Astrocyte of the cerebellum (primary cell): ENCODE measurements at places on chromosomes 2 and 18.

DNA sequence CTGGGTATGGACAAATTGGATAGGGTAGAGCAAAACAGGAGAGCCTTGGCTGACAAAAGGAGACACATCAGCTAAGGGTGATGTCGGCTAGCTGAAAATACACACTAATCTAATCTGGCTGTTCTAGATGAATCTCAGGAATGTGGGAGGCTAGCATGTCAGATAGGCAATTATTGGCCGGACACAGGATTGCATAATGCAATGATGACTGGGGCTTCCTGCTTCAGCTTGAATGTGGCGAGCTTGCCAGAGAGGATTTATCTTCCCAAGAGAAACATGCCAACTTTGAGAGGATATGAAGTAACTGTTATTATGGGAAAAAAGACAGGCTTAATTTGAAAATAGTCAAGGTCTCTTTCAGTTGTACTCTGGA lies 102.4 kb downstream of the TRIB2 start:
- DNase-seq, result peak; percentile 97

DNA sequence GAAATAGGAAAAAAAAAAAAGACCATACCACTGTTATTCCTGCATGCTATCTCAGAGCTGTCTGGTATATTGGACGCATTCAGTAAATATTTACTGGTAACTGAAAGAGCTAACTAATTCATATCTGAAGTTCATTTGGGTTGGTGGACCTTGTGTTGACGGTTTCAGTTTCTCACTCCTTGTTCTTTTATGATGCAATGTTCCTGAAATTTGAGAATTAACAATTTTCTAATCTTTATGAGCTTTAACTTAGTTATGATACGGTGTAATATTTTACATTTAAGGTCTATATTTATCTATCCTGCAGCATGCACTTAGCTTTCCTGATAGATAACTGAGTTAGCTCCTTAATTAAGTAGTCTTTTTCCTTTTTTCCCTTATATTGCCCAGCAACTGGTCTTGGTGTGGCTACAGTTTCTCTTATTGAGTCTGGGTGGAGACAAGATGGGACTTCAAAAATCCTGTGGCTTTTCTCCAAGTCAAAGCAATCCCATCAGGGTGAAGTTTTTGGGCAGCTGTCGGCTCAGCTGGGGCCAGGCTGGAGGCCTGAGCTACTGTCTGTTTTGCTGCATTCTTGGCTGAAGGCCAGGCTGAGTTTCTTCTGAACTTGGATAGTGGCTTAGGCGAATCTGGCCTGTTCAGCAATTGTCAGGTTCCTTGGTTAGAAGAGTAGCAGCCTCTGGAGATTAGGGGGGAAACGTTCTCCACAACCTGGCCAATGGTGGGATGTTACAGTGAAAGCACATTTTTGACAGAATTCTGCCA lies 78.4 kb upstream of the MEX3C start:
- DNase-seq, result peak; percentile 12

DNA sequence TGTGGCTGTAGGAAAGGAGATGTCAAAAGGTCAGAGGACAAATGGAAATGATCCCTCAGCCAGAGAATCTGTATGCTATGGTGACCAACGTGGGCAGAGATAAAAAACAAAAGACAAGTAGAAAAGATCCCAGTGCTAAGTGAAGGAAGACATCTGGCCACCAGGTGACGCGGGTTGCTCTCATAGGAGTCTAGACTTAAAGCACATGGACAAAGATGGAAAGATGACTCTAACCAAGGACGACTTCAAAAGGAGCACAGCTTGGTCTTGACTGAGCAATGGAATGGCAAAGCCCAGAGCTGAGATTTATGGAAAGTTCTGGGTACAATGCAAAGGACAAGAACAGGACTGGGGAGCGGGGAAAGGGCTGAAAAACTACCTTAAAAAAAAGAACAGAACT lies 96.8 kb downstream of the CLIP4 start:
- DNase-seq, result no peak

GRCh38 chr18:69885841-69886531 lies 61.7 kb downstream of the CD226 start:
- no peak for DNase-seq

- no peak for DNase-seq
Measured at GRCh38 chr2:36701918-36702317, 5.4 kb downstream of the VIT start.

DNA sequence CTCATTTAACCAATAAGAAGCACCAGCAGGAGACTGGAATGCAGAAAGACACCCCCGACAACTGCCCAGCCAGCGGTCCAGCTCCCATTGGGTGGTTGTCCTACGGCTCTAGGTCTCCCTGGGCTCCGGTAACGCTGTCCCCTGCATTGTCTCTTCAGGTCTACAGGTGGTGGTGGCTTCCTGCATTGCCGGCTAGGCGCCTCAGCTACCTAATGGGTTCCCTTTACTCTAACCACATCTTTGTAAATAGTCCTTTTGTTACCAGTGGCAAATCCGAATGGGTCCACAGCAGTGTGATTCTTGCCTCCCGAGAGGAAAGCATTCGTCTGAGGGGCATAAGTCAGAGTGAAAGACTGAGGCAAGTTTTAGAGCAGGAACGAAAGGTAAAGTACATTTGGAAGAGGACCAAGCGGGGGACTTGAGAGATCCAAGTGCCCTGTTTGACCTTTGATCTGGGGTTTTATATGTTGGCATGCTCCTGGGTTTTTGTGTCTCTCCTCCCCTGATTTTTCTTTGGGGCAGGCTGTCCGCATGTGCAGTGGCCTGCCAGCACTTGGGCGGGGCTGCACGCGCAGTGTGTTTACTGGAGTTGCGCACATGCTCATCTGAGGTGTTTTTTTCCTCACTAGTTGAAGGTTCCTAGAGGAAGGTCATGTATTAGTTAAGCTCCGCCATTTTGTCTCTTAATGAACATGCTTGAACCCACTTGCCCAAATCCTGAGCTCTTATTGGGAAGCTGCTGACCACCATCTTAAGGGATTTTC lies 11.0 kb downstream of the FABP1 start:
- DNase-seq, result no peak

DNA sequence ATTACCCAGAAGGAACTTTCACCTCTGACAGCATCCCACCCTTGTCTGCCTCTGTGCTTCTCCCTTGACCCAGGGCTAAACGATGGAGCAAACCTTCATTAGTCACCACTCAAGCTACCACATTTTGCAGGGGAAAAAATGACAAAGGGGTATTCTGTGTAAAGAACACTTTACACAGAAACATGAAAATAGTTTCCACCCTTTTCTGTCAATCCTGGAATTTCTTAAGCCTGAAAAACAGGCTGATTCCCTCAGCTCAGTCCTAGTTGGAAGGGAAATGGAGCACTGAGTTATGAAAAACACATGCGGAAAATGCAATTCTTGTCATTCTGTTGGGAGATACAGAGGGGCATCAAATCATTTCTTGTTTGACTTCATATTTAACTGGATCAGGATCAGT lies 175.0 kb upstream of the HNRNPA3 start:
- no peak for DNase-seq

DNA sequence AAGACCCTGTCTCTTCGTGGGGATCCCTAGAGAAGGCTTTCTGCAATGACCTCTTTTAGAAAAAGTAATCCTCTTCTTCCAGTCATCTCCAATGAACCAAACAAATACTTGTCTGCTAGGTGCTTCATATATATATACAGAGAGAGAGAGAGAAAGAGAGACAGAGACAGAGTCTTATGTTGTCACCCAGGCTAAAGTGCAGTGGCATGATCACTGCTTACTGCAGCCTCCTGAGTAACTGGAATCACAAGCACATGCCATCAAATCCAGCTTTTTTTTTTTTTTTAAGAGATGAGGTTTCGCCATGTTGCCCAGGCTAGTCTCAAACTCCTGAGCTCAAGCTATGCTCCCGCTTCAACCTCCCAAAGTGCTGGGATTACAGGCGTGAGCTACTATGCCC lies 18.6 kb upstream of the PKDCC start:
- DNase-seq, result no peak

DNA sequence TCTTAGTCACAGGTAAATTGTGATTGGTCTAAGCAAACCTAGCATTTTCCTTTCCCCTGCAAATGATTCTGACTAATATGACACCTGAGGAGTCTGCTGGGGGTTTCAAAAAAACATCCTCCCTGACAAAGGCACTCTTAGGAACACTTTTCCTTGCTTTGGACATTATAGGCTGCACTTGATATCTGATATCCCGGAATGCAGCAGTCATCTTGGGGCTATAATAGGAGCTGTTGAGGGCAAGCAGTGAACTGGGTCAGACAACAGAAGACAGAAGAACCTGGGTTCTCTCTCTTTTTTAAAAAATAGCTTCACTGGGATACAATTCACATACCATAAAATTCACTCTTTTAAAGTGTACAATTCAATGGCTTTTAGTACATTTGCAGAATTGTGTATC lies 229.3 kb downstream of the RAB3GAP1 start:
- no peak for DNase-seq

GRCh38 chr2:66275984-66276383 lies 158.9 kb upstream of the MEIS1 start:
- no peak for DNase-seq

DNA sequence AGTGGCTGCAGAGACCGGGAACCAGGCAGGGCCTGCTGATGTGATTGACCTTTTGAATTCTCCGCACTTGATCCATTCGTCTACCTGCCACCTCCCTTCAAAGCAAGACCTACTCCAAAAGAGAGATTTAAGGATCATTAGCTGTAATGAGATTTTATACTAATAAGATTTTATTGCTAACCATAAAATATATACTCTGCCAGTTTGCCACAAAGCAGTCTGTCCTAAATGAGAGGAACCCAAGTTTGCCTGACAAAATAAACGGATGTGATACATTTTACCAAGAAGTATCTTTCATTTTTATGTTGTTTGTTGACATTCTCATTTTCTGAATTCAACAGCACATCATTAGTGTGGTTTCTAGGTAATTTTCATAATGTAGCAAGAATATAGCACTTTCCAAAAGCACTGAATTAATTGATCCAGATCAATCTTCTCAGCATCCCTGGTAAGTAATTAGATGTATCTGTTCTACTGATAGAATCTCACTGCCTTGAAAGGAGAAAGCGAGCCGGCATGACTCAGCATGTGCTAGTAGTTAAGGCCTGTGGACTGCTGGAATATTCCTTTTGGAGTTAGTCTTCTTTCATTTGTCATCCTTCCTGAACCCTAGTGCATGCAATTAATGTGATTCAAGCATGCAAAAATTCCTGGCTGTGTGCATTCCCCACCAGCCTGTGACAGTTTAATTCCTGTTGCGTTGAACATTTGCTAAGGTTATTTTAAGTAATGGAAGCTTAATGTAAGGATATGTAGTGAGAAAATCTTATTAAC lies 128.5 kb downstream of the ARL6IP6 start:
- DNase-seq, result no peak

GRCh38 chr2:10404324-10405143 lies 43.6 kb downstream of the ODC1 start:
- no peak for DNase-seq

- DNase-seq, result no peak
Measured at GRCh38 chr18:31667185-31667584, 17.2 kb downstream of the B4GALT6 start.

DNA sequence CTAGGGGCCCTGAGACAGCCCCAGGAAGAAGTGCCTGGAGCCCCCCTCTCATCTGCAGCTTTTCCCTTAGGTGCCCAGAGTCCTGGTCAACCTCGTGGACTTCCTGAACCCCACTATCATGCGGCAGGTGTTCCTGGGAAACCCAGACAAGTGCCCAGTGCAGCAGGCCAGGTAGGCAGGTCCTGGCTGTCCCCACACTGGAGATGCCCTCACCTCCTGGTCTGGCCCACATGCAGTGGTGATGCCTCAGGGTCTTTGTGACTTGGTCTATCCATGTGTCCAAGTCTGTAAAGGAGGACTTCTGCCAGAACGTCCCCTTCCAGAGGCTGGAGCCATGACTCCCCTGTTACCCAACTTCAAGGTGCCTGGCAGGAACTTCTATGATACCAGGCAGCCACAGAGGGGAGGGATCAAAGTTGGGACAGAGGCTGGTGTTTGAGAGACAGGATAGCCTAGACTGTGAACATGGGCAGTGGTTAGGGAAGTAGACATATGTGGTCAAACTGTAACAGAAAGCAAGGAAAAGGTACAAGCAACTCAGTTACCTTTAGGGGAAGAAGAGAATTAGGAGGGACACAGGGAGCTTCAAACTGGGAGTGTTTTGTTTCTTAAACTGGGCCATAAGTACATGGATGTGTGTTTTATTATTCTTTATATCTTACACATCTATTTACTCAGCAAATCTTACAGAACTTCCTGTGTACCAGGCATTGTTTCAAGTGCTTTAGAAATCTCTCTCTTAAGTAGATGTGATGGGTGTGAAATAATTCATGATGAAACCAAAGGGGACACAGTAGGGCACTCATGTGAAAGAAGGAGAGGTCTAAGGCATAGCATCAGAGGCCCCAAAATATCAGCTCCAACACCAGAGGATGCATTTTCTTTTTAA lies 107.1 kb downstream of the PLB1 start:
- DNase-seq, result no peak

DNA sequence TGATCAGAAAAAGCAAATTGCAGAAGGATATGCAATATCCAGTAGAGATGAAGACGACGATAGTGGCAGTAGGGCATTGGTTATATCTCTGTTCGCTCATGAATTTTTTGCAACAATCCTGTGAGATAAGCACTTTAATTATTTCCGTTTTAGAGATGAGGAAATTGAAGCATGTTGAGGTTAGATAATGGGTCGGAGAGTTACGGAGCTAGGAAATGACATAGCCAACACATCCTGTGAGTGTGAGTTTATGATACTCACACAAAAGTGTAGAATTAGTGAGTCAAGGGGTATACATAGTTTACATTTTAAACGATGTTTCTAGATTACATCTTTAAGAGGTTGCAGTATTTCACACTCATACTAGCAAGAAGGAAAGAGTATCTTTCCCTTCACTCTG lies 123.1 kb upstream of the ARL4C start:
- no peak for DNase-seq

GRCh38 chr2:111986116-111986900 lies 68.8 kb upstream of the TMEM87B start:
- DNase-seq, result no peak

DNA sequence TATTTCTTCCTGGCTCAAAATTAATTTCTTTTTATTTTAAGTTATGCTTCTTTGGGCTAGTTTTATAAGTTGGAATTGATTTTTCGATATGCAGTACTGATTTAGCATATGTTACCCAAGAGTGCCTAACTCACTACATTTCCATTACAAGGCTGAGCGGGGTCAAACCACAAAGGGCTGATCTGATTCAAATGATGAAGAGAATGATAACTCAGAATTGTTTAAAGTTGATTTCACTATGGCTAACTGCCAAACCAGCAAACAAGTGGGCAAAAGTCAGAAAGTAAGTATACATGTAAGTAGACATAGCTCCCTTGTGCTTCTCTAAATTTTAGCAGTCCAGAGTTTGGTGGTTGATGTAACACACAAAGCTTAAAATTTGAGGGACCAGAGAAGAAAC lies 35.6 kb downstream of the RAD51AP2 start:
- DNase-seq, result no peak

GRCh38 chr18:3910512-3910911 lies 460.5 kb downstream of the TGIF1 start:
- no peak for DNase-seq

DNA sequence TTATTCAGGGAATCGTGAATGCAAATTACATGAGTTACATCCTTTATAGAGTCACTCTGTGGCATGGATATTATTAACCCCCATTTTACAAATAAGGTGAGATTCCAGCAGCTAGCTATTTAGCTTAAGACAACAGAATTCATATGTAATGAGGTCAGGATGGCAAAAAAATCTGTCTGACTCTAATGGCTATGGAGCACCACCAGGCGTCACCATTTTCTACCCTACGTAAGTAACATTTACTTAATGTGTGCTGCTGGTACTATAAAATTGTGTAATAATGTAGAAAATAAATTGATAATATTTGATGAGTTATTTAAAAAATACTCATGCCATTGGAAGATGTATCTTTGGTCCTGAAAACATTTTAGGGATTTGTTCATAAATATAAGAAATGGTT lies 2040.1 kb upstream of the LRRTM1 start:
- no peak for DNase-seq
